ENCODE measurements at places on chromosomes 16 and 17. TPM values are rescaled to one million over a fixed set of nuclear protein-coding genes. Genes with fewer than 3 reads are reported as not detected.

Gene CES4A
- total RNA-seq = 4.1 TPM

Gene BICDL2
- not detected for total RNA-seq

- no peak for DNase-seq
These were observed 21.5 kb upstream of the NDRG4 start for GRCh38 chr16:58478427-58478826.

DNA sequence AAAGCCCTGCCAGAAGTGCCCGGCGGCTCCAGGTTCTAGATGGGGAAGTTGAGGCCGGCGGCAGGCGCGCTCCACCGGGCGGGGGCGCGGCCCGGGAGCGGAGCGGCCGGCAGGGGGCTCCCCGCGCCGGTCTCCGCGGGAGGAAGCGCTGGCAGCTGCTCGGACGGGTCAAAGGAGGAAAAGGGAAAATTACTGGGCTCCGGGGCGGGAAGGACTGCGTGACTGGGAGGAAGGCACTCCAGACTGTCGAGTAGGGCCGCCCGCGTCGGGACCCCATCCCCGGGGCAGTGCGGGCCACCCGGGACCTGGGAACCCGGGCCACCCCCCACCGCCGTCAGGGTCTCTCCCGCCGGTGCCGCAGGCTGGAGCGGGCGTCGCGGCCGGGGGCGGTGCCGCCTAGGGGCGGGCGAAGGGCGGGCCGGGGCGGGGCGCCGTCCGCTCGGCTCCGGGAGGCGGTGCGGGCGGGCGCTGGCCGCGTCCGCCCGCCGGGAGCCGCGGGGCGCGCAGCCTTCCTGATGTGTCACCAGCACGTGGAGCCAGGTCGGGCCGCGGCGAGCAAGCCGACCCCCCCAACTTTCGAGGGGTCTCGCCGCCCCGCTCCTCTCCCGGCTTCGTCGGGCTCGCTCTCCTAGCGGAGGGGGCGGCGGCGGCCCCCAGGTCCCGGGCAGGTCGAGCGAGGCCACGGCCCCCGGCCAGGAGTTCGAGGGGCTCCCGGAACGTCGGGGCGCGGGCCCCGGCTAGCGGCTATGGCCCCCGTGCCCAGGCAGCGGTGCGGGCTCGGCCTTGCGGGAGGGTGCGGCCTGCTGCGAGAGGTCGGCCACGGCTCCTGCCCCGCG lies 167.5 kb downstream of the RAB11FIP4 start:
- DNase-seq = peak; percentile 92

DNA sequence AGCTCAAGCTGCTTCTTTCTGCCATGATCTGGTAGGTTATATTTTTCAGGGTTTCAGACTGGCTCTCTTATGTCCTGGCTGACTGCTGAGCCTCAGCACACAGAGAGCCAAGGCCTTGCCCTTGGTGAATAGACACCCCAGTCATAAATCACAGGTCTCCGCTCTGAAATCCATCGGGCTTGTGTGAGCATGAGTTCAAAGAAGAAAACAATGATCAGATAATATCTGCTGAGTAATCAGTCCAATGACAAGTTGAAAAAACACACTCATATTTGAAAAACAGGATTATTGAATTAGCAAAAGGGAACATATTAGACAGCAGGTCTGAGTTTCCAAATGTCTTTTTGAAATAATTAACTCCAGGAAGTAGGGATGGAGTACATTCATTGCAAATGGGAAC lies 51.1 kb upstream of the NDRG4 start:
- no peak for DNase-seq

Measured in sigmoid colon (tissue), 7 donors.